GM12892 (cell line): ENCODE measurements at places on chromosomes 4 and X.

- DNase-seq: no peak
Measured at GRCh38 chr4:156019246-156019645, 65.6 kb upstream of the CTSO start.

- DNase-seq: no peak
Measured at GRCh38 chrX:19731307-19731820, 156.0 kb downstream of the SH3KBP1 start.

GRCh38 chr4:152458801-152459302, 77.0 kb downstream of the FBXW7 start:
- no peak for DNase-seq

DNA sequence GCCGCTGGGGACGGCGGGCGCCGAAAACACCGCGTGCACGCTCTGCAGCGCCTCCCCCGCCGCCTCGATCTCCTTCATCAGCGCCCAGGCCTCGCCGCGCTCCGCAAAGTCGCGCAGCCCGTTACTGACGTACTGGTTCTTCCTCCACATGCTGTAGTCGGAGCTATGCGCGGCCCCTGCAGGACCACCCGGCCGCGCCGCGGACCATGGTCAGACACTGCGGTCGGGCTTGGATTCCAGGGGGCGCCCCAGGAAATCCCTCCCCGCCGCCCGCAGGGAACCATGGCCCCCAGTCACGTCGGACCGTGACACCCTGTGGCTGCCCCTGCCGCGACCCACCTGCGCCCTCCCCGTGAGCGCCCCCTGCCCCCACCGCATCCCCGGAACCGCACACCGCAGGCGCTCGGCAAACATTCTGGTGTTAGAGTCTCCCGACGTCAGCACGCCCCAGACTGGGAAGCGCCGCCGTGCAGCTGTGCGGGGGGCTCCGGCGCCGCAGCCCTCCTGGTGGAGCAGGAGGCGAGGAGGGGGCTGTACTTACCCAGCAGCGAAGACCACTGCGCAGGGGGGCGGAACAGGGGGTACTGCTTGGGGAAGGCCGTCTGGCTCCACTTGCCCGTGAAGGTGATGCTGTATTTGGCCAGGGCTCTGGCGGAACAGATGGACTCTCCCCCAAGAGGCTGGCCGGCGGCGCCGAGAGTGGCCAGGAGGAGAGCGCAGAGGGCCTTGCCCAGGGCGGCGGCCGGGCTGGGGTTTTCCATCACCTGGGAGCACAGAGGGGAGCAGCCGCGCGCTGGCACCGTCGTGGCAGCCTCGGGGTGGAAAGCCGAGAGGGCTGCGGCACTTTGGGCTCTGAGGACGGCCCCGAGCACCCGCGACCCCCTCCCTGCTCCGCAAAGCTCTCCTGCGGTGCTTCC, 814 bp downstream of the SPON2 start:
- DNase-seq: no peak

DNA sequence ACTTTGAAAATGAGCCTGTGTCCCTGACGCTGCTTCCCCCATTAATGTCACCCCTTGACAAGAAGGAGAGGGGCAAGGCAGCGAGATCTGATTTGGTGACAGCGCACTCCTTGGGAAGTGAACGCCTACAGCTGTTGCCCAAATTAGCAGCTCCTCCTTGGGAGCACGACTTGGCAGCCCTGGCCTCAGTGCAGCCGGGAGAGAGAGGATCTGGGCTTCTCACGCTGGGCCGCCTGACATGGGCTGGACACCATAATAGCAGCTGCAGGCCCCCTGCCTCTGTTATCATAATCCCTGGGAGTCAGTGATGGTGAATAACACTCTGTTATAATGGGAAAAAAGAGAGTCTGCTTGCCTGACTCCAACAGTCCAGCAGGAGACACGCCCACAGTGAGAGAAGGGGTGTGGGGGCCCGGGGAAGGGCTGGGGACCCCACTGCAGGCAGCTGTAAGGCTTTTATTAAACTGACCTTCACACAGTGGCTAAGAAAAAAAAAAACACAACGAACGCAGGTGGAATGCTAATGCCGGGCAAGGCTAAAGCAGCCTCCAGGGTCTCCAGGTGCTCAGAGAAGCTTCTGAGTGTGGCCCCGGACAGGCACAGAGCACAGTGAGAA, 73.3 kb downstream of the PSAPL1 start:
- DNase-seq: no peak

- DNase-seq: no peak
Measured at GRCh38 chr4:185219551-185220344, 10.3 kb downstream of the SNX25 start.

GRCh38 chrX:155148724-155149537, 67.3 kb upstream of the VBP1 start:
- no peak for DNase-seq

DNA sequence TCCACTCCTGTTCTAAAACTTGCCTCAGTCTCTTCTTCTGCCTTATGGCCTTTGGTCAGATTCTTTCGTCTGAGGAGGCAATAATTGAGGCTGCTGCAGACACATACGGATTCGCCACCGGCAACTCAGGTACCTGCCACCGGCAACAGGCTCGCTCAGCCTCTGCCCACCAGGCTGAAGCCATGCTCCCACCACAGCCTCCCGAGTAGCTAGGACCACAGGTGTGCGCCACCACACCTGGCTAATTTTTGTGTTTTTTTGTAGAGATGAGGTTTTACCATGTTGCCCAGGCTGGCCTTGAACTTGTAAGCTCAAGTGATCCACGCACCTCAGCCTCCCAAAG, 26.6 kb downstream of the TNIP2 start:
- DNase-seq: no peak

DNA sequence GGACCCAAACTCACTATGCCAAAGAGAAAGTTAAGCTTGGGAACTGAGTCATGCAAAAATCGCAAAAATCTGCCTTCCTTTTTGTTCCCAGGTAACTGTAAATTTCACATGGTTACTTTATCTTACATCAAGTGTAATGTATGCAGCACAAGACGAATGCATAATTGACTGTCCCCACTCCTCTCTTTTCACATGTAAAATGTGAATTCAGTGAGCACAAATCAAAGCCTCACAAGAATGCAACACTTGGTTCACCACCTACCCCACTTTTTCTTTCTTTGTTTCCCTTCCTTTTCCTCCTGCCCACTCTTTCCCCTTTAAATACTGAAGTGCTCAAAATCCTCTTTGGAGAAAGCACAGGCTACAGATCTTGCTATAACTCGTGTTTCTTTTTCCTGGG, 53.2 kb downstream of the MAGED4B start:
- DNase-seq: no peak

- no peak for DNase-seq
Measured at GRCh38 chr4:23887173-23887572, 2.7 kb downstream of the PPARGC1A start.

- no peak for DNase-seq
Measured at GRCh38 chrX:81259714-81260395, 58.0 kb downstream of the SH3BGRL start.

GRCh38 chr4:103118166-103118565, 18.5 kb upstream of the BDH2 start:
- no peak for DNase-seq

DNA sequence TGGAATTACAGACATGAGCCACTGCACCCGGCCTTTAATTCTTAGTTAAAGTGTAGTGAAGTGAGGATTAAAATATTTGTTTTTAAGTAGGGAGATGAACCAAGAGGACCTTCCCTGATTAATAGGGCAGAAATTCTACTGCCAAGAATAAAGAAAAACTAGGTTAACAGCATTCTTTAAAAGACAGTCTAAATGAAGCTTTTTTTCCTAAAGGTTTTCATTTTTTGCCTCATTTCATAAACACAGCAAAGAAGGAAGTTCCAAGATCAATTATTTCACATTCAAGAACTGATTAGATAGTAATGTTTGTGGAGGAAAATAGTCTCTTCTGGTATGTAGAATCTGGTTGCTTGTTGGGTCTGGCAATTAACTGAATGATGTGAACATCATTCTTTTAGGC, 112.1 kb upstream of the ARSJ start:
- DNase-seq: no peak

- DNase-seq: no peak
Measured at GRCh38 chrX:64456828-64457227, 61.6 kb upstream of the MTMR8 start.

DNA sequence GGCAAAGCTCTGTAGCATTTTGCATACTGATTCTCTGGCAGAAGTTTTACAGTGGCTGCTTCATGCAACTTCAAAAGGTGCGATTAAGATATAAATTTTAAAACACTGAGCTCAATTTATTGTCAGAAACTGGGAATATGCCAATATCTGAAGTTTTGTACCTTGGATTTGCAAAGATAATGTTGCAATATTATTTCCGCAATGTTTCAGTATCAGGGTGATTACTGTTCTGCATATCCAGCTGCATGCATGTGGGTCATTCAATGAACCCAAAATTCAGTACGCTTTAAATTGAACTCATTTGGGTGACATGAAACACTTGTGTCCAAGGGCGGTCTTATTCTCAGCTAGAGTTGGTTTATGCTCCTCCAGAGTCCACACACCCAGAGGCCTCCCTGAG, 26.2 kb downstream of the TRMT10A start:
- no peak for DNase-seq

DNA sequence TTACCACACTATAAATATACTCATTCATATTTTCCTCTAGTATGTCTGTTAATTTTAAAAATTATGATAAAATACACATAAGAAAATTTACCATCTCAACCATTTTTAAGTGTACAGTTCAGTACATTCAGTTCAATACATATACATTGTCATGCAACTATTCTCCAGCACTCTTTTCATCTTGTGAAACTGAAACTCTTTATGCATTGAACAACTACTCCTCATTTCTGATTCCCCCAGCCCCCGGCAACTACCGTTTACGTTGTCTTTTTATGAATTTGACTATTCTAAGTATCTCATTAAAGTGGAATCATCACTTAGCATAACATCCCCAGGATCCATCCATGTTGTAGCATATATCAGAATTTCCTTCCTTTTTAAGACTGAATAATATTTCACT, 8.7 kb downstream of the SMARCAD1 start:
- no peak for DNase-seq
